ENCODE measurements at places on chromosomes 4 and X. TPM values are rescaled to one million over a fixed set of nuclear protein-coding genes. Genes with fewer than 3 reads are reported as not detected.

The ZNF157 gene
- total RNA-seq, result 0.61 TPM

The SSX4 gene
- total RNA-seq, result not detected

The CT55 gene
- not detected for total RNA-seq

- DNase-seq, result no peak
These were observed 35.6 kb downstream of the ATG4A start for GRCh38 chrX:108127152-108127551.

DNA sequence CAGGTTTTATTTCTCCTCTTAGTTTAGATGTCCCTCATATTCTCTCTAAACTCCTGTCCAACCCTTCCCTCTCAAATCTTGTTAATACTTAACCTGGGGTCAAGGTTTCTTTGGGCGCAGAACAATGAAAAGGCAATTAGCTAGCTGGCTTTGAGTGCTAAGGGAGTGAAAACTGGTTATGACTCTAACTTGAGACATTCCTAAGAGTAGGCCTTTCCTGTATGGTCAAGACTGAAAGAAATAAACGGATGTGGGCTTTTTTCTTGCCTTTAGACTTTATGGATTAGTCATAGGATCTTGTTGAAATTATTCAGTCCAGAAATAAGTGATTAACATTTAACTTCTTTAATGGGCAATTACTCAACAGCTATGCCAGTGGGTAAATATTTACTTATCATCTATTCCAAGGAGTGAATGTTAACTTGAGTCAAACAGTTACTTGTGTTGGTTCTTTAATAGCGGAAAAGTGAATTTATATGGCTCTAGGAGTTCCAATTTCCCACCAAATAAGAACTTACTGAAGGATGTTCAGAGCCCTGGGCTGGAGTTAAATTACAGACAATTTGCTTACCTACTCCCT is 141.7 kb upstream of the SCML1 start:
- DNase-seq, result no peak

DNA sequence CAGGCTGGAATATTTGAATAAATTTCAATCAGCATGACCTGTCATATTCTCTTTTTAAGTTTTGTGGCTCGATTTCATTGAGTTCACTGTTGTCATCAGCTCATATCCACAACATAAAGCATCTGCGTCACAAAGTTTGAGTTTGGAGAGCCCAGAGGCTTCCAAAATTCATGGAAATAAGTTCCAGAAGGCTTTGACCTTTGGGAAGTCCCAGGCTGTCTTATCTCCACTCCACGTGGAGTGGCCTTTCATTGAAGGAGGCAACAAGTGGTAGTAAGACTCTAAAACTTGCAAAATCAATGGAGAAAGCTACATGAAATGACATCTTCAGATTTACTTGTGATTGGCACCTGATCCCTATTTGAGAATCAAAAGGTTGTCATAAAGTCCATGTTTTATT is 54.1 kb upstream of the UNC5C start:
- DNase-seq, result no peak

DNA sequence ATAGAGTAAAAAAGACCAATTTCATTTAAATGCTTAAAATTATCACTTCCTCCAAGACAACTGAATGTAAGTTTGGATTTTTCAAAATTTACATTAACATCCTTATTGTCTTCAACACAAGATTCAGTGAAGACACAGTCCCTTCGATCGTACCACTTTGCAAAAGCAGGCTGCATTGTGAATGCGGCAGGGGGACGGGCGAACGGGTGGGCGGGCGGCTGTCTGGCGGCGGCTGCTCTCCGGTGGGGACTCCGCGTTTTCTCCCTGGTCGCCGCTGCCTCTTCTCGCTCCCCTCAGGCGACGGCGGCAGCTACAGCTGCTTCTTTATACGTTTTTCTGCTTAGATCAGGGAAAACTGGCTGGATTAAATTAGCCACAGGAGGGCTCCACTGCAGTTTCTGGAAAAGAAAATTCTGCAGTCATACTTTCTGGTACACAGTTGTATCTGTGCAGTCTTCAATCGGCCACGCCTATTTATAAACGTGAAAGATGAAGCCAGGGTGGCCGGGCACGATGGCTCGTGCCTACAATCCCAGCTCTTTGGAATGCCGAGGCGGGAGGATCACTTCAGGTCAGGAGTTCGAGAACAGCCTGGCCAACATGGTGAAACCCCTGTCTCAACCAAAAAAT is 33.9 kb upstream of the HPF1 start:
- DNase-seq, result no peak

Measured in natural killer cell treated with Interleukin-12 subunit alpha and Interleukin-12 subunit beta and Interleukin-15 and Interleukin-18, amount 100 ng/mL, for 72 hours (primary cell).